ENCODE measurements at places on chromosomes 4 and X.

GRCh38 chr4:85669204-85669603, 194.3 kb downstream of the ARHGAP24 start:
- DNase-seq, result no peak

DNA sequence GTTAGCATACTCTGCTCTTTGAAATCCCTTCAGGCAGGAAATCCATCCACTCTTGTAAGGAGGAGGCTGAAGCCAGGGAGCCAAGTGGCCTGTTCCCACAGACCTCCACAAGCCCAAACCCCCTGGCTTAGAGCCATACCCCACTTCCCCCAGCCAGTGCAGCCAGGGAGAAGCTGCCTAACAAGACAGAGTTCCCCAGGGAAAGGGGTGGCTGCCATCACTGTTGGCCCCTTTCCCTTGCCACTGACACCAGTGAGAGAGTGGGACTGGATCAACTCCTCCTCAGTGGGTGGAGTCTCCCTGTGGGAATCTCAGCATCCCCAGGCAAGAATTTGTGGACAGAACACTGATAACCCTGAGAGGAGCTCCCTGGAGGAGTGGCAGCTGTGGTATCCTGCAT, 389.4 kb downstream of the PABPC4L start:
- DNase-seq, result no peak

DNA sequence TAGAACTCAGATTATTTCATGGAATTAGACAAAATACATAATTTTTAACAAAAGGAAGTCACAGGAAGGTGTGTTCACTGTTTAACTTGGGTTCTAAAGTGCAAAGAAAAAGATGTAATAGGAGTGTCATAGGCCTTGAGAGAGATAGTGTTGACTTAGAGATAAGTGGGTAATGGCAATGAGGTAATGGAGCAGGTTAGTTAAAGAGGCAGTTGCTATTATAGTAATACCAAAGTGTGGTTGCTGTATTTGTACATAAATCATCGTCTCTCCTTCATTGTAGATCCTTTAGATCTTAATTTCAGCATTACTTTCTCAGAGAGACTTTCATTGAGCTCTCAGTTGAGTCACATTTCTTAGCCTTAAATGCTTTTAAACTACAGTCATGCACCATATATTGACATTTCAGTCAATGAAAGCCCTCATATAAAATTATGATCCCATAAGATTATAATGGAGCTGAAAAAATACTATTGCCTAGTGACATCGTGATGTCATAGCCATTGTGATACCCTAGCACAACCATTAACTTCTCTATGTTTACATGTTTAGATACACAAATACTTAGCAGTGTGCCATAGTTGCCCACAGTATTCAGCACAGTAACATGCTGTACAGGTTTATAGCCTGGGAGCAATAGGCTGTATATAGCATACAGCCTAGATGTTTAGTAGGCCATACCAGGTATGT, 245.4 kb downstream of the ADGRL3 start:
- DNase-seq, result no peak

- no peak for DNase-seq
Measured at GRCh38 chr4:89064848-89065247, 7.9 kb upstream of the FAM13A start.

- no peak for DNase-seq
Measured at GRCh38 chr4:153906231-153906630, 117.3 kb upstream of the SFRP2 start.

- no peak for DNase-seq
Measured at GRCh38 chr4:33924239-33924638, 2320.1 kb downstream of the ARAP2 start.

DNA sequence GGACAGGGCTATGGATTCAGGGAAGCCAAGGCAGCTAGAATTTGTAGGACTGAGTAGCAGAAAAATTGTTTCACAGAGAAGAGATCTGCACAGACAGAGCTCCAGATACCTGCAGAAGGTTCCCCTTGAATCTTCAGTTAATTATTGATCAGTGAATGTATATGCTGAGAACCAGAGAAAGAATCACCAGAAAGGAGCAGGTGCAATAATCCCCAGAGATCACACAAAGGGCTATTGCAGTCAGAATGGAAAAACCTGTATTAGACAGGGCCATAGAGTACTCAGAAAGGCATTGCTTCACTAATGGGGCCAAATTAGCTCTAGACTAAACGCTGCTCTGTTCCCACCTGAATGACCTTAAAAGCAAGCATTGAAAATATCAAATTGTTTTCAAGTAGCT, 35.5 kb upstream of the SMAD1 start:
- no peak for DNase-seq

DNA sequence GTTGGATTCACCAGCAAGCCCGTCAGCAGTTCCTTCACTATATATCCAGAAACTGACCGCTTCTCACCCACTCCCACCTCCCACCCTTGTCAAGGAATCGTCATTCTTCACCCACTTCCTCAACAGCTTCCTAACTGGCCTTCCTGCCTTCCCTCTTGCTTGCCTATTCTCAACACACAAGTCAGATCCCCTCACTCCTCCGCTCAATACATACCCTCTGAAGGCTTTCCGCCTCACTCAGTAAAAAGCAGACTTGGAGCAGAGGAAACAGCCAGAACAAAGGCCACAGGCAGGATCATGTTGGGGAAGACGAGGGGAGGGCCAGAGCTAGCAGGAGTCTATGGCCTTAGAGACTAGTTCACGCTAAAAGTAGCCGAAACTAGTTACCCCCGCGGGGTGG, 23.7 kb downstream of the RWDD4 start:
- DNase-seq, result no peak

GRCh38 chr4:183503497-183504063, 1.3 kb upstream of the ING2 start:
- no peak for DNase-seq

GRCh38 chr4:45946699-45947098, 177.2 kb downstream of the GABRG1 start:
- no peak for DNase-seq

DNA sequence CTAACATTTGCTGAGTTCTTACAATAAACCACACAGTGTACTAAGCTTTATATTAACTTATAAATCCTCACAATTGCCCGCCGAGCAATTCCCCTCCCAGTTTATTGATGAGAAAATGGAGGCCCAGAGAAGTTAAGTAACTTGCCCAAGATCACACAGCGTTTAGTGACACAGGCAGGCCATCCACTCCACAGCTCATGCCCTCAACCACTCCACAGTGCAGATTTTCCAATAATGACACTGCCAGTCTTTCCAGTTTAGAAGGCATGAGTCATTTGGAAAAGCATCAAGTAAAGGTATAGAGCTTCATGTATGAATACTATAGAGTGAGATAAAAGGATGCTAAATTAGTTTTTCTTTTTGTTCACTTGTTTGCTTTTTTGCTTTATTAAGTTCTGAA, 208.5 kb downstream of the CAMK2D start:
- DNase-seq, result no peak

DNA sequence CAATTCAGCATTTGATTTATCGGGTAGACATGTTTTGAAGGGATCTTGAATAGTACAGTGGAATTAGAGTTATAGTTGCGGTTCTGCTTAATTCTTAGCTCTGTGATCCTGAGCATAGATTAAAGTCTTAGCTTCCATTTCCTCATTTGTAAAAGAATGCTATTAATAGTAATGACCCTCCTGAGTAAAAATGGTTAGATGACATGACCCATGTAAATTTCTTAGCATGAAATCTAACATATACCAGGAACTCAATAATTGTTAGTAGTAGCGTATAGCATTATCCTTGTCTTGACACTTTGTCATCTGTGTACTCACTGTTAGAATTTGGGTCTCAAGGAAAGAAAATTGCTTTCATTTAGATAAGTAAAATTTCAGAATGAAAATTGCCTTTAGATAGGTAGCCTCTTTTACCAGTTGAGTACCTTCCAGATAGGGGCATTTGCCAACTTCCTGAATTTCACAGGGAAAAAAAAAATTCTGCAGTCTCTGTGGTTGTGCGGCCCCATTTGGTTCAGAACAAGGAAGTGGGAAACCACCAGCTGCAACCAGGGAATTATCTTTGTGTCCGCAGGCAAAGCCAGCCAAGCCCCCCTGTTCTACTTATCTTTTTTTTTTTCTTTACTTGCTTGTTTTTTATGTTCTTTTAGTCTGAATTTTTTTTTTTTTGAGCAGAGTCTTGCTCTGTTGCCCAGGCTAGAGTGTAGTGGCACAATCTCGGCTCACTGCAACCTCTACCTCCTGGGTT, 86.9 kb downstream of the TMEM164 start:
- DNase-seq, result no peak

Measured in stimulated activated CD4-positive, alpha-beta T cell treated with anti-CD3 and anti-CD28 coated beads, Interleukin-12 subunit alpha, Interleukin-12 subunit beta, amount 100 ng/mL, for 48 hours (primary cell).